Effector CD4-positive, alpha-beta T cell (primary cell): ENCODE measurements at places on chromosomes 7 and 10.

- no peak for DNase-seq
Observed at GRCh38 chr7:116859323-116859722, 3.1 kb upstream of the CAPZA2 start.

- DNase-seq, result no peak
Observed at GRCh38 chr7:17411922-17412321, 113.5 kb downstream of the AHR start.

DNA sequence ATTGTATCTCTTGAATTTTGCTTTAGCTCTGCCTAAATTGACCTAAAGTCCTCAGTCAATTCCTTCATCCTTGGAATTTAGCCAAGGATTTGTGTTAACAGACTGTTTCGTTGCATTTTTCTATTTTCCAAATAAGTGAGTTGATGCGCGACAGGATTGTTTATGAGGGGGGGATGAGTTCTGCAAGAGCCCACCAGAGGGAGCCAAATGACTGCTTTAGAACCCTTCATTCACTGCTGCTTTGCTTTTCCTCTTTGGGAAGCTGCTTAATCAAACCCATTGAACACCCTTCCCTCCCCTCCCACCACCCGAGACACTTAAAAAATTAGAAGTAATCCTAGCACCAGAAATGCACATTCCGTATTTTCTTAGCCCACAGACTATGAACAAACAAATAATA is 33.7 kb upstream of the PTF1A start:
- peak; percentile 4 for DNase-seq

- no peak for DNase-seq
Observed at GRCh38 chr10:16566202-16566805, 44.6 kb upstream of the C1QL3 start.

DNA sequence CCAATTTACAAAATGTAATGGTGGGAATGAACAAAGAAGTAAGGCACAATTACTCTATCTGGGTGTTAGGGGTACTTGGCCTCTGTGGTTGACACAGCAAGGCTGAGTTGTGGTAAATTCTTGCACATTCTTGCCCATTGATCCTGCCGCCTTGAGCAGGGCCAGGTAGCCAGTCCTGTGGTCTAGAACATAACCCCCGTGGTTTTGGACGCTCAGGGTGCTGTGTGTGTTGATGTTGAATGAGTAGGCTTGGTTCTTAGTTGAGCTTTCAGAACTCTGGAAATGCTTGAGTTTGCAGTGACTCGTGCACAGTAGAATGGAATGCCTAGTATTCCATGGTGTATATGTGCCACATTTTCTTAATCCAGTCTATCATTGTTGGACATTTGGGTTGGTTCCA is 42.3 kb upstream of the CDHR3 start:
- DNase-seq, result no peak

DNA sequence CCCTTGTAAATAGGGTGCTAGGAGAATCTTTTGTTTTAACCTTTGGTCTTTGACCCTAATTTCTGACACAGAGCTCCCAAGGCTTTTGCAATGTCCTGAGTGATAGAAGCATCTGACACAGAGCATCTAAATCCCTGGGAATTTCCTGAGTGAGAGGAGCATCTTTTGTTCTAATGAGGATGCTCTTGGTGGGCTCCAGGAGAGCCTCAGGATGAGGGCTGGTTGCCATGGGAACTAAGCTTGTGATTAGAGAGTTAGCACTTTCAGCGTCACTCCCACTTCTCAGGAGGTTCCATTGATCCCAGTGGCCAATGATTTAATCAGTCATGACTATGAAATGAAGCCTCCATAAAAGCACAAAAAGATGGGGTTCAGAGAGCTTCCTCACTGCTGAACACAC is 264.8 kb downstream of the KIF20B start:
- DNase-seq, result no peak

GRCh38 chr10:88110822-88111221 is 247.4 kb downstream of the PTEN start:
- DNase-seq, result no peak

- no peak for DNase-seq
Observed at GRCh38 chr10:89207801-89208551, 859 bp upstream of the CH25H start.

- no peak for DNase-seq
Observed at GRCh38 chr10:24983946-24984345, 31.5 kb upstream of the PRTFDC1 start.

DNA sequence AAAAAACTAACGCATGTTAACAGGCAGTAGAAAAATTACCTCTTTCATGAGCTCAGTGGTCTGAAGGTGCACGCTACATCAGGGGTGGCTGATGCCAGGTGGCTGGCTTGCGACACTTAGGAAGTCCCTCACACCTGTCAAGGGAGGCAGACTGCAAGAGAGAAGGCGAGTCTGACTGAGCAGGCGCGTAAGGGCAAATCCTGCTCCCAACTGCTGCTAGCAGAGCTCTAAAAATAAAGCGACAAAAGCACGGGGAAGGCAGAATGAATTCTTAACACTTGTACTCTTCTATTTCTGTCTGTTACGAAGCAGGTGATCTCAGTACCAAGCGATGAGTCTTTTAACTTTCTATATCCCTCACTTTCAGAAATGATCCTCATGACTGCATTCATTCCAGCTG is 33.1 kb downstream of the CACNA2D1 start:
- DNase-seq, result no peak

DNA sequence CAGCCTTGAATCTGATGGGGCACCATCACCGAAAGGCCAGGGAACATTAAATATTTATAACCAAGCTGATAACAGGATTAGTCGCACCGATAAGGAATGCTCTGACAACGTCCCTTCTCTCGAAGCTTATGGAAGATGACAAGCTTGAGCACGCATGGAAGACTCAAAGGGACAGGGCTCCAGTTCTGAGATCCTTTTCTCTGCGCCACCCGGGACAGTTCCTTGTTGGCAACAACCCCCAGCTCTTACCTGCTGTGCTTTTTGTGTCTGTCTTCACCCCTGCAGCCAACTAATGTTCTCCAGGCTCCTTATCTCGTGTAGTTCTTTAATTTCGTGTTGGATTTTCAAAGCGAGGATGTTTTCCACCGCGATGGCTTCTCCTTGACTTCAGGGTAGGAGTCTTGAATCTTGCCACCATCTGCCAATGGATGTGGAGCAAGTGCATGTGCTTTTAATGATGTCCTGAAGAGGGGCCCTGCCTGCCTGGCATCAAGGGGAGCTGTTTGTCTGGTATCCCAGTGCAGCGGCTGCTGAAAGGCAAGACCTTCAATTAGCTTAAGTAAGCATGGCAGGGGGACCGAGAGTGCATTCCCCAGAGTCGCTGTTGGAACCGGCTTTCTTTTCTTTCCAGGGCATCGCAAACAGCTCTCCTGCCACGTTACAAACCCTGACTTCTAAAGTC is 354 bp upstream of the FERD3L start:
- no peak for DNase-seq

DNA sequence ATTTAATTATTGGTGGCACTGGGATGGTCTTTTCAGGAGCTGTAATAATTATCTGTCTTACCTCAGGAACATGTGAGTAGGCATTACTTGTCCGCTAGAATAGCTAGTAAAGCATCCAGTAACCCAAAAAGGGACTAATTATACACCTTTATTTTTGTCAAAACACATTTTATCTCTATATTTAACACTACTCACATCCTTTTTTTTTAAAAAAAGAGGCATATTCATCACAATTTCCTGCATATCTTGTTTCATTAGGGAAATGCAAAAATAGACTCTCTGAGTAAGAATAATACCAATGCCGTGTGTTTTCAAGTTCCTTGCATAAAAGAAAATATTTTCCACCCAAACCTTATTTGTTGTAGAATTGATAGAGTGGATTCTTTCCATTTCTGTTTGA is 99.5 kb downstream of the VTI1A start:
- DNase-seq, result no peak

DNA sequence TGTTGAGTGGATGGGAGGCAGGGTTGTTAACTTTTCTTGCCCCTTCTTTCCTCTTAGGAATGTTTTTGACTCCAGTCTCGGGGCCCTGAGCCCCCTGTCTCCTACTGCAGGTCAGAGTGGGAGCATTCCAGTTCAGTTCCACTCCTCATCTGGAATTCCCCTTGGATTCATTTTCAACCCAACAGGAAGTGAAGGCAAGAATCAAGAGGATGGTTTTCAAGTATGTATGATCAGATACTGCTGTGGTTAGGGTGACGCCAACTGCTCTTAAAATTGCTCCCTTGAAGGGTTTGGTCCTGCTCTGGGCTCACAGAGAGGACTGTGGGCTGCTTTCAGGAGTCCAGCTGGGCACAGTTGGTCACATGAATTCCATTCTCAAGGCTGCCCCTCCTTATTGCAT is 22.0 kb downstream of the VWA2 start:
- DNase-seq, result no peak

DNA sequence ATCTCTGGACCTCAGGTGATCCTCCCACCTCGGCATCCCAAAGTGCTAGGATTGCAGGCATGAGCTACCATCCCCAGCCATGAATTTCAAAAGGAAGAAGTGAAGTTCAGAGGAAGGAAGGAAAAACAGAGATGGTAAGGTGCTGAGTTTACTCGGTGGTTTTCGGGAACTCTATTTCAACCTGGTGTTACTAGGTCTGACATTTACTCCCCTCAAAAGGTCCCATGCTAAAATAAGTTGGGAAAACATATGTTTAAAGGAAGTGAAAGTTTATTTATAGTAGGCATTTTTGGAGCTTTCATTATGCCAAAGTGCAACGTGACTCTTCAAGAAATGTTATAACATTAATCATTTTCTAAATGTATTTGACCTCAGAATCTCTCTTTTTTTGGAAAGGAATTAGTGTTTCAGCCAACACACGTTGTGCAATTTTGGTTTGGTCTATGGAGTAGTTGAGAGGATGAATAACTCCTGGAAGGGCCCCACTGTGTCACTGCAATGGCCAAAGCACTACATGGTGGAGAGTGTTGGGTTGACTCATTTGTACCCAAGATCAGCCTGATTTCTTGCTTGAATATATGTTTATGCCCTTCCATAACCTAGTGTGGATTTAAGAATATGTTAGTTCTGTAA is 114.7 kb upstream of the FAM171A1 start:
- no peak for DNase-seq

DNA sequence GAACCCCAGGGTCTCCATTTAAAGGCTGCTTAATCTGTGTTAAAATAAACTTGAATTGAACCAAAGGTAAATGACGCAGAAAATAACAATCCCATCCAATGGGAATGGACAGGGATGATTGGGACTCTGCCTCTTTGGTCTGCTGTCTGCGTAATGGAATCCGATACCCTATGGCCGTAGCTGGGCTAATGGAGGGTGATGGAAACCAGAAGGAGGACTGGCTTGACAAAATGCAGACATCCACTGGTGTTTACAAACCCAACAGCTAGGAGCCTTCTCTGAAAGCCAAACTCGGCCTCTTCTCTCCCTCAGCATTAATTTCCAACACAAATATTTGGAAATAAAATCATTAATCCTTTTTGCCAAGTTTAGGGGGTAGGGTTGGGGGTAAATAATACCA is 162.2 kb upstream of the CHST15 start:
- DNase-seq, result no peak

- no peak for DNase-seq
Observed at GRCh38 chr7:42690794-42691639, 220.9 kb downstream of the C7orf25 start.

DNA sequence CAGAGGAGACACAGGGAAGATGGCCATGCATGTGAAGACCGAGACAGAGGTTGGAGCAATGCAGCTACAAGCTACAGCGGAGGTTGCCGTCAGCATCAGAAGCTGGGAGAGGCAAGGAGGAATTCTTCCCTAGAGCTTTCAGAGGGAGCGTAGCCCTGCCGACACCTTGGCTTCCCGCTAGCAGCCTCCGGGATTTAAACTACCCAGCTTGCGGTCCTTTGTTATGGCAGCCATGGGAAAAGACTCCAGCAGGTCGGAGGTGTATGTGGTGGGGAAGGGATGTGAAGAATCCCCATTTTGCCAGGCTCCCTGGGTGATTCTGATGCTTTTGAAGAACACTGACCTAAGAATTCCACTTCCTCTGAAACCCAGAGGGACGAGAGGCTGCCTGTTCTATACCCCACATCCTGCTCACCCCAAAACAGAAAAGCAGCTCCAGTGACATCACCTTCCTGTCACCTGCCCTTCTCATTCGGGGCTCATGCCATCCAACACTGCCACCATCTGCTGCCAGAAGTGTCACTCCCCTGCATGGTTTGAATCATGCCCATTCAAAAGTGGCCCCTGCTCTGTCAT is 3.3 kb upstream of the SEPHS1 start:
- DNase-seq, result peak; percentile 36

- DNase-seq, result no peak
Observed at GRCh38 chr7:33744293-33745075, 160.9 kb upstream of the BMPER start.

- no peak for DNase-seq
Observed at GRCh38 chr10:75269605-75270004, 33.8 kb upstream of the COMTD1 start.

DNA sequence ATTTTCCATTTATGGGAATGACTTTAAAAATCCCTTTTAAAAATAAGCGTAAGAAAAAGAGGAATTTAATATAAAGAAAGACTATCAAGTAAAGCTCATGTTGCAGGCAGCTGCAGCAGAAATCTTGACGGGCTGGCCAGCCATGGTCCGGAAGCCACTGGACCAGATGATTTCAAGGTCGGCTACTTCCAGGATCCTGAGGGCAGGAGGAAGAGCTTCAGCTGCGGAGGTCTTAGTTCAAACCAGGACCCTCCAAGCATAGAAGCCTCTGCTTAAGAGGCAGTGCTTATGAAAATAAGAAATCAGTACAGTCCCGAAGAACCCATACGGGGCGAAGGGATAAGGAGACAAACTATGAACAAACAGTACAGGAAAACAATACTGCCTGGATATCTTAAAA is 220.2 kb upstream of the CELF2 start:
- no peak for DNase-seq

- no peak for DNase-seq
Observed at GRCh38 chr7:137018468-137018867, 150.0 kb downstream of the CHRM2 start.

- DNase-seq, result no peak
Observed at GRCh38 chr10:66629996-66630395, 295.8 kb upstream of the LRRTM3 start.

DNA sequence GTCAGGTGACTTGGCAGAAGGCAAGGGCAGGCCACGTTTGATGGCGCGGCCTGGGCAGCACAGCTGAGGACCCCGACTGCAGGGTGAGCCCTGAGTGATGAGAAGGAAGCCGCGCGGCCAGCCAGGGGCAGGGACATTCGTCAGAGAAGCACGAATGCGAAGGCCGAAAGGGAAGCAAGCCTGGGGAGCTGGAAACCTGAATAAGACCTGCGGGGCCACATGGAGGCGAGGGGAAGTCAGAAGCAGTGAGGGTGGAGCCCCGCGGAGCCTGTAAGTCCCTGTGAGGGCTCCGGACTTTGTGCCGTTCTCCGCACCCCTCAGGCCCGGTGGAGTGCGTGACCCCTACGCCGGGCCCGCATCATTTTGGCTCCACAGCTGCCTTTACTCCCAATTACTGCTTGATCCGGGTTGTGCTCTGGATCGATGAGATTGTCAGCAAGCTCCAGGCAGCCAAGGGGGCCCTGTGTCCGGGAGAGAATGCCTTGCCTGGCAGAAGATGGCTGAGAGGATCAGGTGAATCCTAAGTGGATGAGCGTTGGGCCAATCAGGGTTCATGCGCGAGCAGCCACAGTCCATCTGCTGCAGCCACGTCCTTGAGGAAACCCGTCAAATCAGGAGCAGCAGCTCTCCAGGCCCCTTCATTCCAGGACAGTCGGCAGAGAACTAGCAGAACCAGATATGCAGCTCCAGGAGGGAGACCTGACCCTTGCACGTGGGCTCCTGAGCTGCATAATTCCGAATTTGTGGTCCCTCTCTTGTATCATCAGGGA is 293.3 kb upstream of the SHH start:
- no peak for DNase-seq

GRCh38 chr7:138797715-138798320 is at the start of the genes ATP6V0A4 and TMEM213:
Gene ATP6V0A4, minus strand, starts transcription at chr7:138798196. Its CDS starts 26,949 bp downstream, at chr7:138771247.
Gene TMEM213, plus strand, starts transcription at chr7:138797994. Its CDS starts 111 bp downstream, at chr7:138798105.
- DNase-seq, result no peak
